SIG-M5 (cell line): ENCODE measurements at places on chromosomes 4 and X.

DNA sequence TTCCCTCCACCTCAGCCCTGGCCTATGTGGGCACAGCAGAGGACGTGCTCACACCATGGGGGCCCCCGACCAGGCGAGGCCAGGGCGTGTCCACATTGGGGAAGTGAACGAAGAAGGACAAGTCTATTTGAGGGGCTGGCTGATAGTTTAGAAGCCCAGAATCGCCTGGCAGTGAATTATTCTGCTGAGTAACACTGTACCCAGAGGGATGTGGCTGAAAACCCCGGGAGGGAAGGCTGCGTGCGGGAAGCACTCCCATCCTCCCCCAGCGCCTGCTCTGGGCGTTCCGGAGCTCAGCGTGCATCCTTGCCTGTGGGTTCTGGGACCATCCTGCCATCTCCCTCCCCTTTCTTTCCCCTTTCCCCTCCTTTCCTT lies 66.6 kb downstream of the TRMT44 start:
- no peak for DNase-seq

DNA sequence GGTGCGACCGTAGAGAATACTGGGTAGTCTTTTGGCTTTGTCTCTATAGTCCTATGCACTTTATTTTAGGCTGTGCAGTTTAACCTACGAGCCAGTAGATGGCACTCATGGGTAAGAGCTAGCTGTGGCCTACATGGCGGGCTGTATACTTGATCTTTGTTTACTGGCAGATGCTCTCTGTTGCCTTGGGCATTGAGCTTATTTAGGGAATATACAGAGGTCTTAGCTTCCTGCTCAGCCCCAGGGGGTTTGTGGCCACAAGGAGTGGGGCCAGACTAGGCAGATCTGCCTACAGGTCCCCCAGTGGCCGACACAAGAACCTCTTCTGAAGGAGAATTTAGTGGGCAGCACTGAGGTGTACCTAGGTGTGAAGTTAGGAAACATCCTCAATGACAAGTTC lies 227.6 kb upstream of the HDX start:
- DNase-seq = no peak

DNA sequence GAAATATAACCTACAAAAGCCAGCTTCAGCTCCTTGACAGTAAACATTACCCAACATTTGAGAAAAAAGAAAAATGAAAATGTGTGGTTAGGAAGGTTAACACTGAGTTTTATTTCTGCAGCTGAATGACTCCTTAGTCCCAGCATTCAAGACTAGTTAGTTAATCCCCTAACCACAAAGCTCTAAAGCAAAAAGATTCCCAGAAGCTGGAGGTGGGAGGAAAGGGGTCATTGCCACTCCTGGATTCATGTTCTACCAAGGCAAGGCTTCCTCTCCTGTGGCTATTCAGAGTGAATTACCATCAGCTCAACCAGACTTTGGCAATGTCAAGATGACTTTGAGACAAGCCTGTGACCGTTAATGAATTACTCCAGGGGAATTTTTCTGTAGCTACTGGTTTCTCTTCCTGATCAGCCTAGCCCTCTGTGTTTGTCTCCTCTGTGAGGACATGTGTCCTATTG lies 63.6 kb downstream of the HADH start:
- DNase-seq = no peak

GRCh38 chr4:14615671-14616070 lies 386.6 kb upstream of the CPEB2 start:
- no peak for DNase-seq

- DNase-seq = no peak
Observed at GRCh38 chr4:9685692-9686091, 95.7 kb upstream of the DRD5 start.

DNA sequence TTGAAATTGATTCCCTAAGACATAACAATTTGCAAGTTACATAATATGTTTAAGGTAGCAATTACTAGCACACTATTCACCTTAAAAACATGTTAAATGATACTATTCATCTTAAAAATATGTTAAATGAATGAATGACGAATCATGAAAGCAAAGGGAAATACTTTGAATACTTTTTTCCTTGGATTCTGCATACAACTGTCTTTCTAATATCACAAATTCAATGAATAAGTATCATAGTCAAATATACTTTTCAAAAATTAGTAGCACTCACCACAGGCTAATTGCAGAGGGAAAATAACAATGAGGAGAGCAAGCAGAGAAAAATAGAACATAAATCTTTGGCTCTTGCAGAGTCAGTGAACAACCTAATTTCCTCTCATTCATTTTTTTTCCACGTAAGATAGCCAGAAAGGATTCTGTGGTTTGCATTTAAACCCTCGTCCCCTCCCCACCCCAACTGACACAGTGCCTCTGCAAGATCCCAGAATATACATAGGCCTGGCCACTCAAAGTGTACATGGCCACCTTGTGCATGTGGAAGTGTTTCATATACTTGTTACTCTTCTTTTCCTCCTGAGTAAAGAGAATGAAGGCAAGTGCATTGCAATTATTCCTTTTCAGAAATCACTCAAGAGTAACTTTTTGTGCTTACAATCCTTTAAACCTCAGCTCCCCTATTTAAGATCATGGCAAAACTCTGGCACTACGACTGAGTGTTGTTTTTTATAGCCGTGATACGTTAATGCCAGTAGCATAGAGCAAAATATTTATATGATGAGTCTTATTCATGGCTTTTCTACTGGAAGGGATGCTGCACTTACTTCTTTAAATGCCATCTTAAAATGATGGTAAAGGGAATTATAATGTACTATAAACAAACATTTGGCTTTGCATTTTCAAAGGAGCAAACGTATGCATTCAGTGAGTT lies 236.4 kb downstream of the PDGFC start:
- DNase-seq = no peak

DNA sequence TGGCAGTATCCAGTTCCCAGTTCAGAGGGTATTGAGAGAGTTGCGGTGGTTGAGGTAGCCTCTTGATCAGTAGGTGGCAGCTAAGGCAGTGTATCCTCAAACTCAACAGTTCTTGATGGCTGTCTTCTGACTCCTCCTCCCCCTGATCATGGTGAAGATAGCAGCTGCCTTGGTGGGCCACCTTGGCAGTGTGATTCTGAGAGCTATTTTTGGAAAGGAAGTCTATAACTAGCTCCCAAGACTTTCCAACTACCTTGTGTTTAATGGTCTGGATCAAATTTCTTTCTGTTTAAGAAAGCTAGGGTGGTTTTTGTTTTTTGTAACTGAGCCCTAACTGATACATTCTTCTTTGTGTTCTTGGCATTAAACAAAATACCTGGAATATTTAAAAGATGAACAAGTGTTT lies 10.5 kb upstream of the TBC1D19 start:
- no peak for DNase-seq

DNA sequence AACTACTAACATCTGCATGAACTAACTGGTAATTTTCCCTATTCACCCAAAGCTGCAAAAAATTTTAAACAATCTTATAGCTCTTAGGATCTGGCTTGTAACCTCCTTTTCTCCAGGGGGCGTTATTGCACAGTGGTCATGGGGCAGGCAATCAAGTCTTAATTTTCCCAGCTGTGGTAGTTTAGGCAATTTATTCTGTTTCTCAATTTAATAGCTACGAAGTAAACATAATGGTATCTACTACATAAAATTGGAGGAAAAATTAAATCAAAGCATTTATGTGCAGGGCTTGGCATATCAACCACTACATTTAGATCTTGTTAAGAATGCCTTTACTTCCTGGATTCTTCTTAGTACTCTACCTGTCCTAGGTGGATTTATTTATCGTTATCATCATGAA lies 137.4 kb upstream of the GUCY1A1 start:
- no peak for DNase-seq
